ENCODE measurements at places on chromosomes 5 and 9.

DNA sequence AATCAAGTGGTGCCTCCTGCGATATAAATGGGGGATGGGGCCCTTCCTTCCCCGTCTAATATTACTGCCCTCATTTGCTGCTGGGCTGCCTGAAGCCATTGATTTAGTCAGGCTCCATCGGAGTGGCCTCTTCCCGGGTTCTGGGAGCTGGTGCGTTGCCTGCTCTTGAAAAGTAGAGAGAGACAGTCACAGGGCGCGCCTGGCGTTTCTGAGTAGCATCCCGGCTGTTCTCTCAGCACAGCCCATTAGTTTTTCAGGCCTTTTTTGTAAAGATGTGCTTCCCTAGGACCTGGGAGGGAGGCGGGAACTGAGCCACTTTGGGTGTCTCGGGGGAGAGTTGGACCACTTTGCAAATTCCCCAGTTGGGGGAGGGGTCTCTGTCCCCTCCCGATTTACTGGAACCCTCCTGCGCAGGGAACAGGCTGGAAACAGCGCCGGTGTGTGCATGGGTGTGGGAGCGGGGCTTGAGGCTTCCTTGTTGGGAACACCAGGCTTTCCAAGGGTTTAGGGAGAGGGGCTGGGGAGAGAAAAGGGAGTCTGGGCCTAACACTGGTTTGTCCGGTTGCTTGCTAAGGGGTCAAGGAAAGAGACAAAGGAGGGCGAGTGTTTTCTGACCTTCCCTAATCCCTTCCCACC, 4.7 kb downstream of the PRDM6 start:
- DNase-seq, result no peak

DNA sequence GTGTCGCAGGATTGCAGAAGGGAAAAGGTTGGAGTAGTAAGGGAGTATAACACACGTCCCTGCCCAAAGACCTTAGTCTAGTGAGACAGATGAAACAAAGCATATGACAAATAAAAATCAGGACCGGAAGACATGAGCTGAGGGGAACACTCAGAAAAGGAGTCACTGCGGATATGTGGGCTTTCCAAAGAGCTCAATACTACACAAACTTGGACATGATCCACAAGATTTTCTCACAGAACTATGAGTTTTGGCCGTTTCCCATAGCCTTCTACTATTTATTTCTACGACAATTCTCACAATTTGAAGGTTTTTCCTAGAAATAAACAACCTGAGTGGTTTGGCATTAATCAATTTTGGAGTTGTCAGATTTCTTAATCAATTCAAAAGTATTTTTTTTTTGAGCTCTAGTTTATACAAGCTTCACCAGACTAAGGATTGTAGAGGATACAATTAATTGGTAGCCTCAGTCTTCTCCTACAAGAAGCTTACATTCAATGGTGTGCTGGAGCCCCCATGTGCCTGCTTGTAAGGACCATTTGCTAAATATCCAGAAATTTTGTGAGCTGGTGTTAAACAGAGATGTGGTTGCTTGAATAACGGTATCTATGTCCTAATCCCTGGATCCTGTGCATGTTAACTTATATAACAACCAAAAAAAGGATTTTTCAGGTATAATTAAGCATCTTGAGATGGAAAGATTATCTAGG, 91.4 kb downstream of the ADAMTS12 start:
- no peak for DNase-seq

DNA sequence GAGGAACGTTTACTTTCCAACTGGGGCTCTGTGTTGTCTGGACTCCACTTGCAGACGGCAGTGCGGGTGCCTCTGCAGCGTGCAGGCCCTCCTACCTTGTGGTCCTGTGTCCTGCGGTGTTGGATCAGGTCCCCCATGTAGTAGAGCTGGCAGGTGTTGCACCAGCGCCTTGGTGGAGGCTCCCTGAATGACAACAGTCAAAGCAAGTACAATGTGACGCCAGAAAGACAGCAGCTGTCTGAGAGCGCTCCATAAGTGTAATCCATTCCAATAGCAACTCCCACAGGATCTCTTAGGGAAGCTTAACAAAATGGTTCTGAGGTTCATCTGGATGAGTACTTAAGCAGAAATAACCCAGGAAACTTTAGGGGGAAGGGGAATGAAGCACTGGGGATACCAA, 9.9 kb downstream of the BBLN start:
- no peak for DNase-seq

DNA sequence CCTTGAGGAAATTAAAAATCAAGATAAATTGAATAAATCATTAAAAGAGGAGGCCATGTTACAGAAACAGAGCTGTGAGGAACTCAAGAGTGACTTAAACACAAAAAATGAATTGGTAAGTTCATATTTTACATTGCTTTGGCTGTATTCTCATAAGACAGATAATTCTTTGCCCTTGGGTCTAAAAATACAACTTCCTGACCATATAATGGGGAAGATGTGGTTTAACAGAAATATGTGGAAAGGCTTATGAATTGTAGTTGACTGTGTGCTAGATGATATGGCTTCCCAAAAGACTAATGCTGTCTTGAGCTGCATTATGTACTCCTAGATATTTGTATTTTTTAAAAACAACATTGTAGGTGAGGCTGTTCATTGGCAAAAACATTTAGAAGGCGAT, 33.1 kb downstream of the CNTRL start:
- DNase-seq, result no peak

DNA sequence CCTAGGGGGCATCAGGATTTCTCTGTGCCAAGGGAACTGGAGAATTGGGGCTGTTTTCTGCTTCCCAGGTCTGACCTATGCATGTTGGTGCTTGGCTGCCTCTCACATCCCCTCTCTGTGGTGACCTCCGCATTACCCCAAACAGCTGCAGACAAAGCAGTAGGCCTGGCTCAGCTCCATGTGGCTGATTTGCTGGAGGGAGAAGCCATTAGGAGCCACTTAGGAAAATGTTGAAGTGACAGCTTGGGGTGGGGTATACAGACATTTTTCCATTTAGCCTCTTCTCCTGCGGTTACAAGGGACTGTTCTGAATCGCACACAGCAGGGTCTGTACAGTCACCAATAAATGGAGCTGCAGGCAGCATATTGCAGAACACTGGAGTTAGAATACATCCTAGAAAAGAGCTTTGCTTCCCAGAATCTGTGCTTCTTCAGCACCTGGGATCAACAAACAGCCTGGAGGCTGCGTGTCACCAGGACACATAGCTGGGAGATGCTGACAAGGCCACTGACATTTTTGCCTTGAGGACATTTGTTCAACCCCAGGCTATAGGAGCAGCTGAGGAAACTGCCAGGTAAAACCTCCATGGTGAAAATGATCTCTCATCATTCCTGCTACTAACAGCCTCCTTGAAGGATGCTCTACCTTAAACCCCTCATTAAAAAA, 335.3 kb downstream of the DIRAS2 start:
- no peak for DNase-seq

- peak; percentile 24 for DNase-seq
These were observed 49.9 kb upstream of the SHB start for GRCh38 chr9:38118862-38119438.

GRCh38 chr5:57725658-57726504, 243.3 kb upstream of the ACTBL2 start:
- no peak for DNase-seq

DNA sequence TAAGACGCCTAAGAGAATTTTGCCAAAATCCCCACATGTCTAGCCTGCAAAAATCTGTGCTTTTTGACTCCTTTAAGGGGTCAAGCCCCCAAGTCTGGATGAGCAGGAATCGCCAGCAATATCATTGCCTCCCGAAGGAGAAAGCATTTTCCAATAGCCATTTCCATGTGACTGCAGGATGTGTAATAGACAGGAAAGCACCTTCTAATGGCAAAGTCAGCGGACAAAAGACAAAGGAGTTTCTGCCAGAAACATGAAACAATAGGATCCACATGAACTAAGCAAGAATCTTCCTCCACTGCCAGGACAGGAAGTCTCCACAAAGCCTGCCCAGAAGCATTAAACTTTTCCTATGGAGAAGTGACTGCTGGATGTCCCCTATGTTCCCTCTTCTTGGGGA, 177.1 kb upstream of the PCSK5 start:
- no peak for DNase-seq

GRCh38 chr5:6543830-6544560, 88.8 kb downstream of the NSUN2 start:
- DNase-seq, result no peak

- no peak for DNase-seq
These were observed 24.8 kb downstream of the ABLIM3 start for GRCh38 chr5:149166128-149166527.

DNA sequence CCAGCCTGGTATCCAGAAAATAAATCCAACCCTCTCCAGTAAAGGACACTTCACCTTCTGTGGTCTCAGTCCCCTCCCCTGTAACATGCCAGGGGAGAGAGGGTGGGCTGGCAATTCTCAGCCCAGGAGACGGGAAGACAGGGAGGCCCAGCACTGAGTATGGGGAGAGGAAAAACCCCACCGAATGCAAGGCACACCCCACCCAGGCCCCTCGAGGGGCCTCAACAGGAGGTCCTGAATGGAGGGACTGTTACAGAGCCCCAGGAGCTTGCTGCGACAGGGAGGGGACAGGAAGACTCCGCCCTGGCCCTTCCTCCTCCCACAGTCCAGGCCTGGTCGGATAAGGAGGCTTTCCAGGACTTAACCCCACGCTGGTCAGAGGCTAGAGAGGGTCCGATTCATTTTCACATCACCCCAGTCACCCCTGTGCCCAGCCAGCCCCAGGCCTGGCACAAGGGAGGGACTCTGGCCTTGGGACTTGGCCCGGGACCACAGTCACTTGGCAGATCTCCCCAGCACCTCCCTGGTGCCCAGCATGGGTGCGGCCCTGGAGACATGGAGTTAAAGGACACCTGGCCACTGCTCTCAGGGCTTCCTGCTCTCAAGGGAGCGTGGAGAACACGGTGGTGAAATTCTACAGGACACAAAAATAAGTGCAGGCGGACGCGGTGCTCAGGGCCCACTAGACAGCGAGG, 44.9 kb upstream of the STXBP1 start:
- peak; percentile 75 for DNase-seq

GRCh38 chr5:78550891-78551290, 97.7 kb downstream of the LHFPL2 start:
- no peak for DNase-seq

DNA sequence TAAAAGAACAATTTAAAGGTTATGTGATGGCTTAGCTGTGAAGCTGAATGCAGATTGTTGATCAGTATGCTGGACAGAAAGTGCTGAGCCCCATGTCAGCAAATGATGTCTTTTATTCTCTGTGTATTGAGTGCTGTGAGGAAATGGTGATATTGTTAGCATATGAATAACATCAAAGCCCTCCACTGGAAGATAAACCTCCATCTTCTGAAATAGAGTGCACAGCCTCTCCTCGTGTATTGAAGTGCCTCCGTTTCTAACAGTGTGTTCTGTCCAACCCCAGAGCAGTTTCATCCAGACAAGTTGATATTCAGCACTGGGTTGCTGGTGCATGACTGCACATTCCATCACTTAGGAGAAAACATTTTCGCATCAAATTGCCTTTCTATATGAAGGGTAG, 242.9 kb downstream of the CSNK1G3 start:
- DNase-seq, result no peak

DNA sequence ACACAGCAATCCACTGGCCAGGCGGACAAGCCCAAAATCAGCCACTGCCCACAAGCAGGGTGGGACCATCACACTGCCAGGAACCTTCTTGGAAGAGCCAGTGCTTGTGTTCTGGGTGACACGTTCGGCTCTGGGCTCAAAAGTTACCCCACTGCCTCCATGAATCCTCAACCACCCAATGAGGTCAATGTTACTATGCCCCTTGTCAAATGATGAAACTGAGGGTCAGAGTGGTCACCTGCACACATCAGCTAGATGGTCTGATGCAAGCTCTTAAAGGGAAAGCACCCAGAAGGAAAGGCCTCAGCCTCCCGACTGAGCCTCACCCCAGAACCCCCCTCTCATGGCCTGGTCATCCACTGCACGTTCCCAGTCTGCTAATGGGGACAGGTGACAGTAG, 114.8 kb downstream of the VAV2 start:
- DNase-seq, result no peak

- no peak for DNase-seq
These were observed 2233.8 kb upstream of the C9orf72 start for GRCh38 chr9:29806937-29807618.

DNA sequence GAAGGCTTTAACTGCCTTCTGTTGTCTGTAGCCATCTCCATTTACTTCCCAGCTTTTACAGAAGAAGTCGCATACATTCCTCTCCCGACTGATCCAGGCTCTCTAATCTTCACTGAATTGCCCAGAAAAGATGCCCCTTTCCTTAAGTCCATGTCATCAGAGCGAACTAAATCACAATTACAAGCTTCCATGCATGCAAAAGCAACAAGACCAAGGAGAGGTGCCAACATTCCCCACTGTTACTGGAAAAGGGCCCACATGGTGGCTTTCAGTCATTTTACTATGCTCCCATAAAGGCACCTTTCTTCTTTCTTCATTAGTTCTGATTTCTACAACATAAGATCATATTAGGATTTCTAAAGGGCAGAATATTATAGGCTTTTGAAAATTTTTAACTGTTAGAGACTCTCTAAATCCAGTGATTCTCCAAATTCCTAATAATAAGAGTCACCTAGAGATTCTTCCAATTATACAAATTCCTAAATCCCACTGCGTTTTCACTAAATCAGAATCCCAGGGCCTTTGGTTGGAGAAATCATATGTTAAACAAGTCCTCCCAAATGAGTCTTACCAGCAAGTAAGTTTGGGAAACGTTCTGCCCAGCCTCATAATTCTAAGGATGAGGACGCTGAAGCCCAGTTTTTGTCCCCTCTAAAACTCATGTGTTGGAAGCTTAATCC, 17.0 kb upstream of the ZFR start:
- DNase-seq, result no peak

DNA sequence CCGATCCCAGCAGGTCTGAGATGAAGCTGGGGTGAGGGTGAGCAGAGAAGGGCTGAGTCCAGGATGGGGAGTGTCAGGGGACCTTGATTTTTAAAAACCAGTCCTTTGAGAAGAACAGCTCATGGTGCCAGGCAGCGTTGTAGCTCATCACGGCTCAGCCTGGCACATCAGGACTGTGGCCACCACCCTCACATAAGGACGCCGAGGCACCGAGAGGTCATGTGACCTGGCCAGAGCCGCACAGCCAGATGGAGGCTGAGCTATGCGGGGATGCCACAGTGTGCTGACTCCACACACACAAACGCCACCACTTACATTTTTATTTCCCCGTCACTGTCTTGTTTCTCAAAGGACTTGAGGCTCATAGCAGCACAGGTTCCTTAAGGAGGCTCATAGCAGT, 32.9 kb upstream of the CEP72 start:
- DNase-seq, result peak; percentile 35

DNA sequence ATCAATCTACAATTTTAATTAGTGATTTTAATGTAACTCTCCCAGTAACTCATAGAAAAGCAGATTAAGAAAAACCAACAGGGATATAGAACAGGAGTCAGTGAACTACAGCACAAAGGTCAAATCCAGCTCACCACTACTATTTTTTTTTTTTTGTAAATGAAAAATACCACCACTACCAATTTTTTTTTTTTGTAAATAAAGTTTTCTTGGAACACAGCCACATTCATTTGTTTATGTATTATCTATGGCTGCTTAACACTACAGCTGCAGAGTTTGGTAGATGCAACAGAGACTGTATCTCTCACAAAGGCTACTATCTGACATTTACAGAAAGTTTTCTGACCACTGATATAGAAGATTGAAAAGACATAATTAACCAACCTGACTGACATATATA, 11.7 kb downstream of the ZNF510 start:
- no peak for DNase-seq

- DNase-seq, result no peak
These were observed 239.1 kb downstream of the ELAVL2 start for GRCh38 chr9:23586906-23587305.

Data from ureter (tissue), 1 donor.